ENCODE measurements at places on chromosomes 3 and 15. TPM values are rescaled to one million over a fixed set of nuclear protein-coding genes. Genes with fewer than 3 reads are reported as not detected.

Gene PLA2G4D
- not detected for total RNA-seq

Gene DUOXA2
- not detected for total RNA-seq

Gene LDHAL6B
- total RNA-seq, result not detected

Gene BTLA
- 11.5 TPM for total RNA-seq

Gene NR1I2
- total RNA-seq, result 0.39 TPM

DNA sequence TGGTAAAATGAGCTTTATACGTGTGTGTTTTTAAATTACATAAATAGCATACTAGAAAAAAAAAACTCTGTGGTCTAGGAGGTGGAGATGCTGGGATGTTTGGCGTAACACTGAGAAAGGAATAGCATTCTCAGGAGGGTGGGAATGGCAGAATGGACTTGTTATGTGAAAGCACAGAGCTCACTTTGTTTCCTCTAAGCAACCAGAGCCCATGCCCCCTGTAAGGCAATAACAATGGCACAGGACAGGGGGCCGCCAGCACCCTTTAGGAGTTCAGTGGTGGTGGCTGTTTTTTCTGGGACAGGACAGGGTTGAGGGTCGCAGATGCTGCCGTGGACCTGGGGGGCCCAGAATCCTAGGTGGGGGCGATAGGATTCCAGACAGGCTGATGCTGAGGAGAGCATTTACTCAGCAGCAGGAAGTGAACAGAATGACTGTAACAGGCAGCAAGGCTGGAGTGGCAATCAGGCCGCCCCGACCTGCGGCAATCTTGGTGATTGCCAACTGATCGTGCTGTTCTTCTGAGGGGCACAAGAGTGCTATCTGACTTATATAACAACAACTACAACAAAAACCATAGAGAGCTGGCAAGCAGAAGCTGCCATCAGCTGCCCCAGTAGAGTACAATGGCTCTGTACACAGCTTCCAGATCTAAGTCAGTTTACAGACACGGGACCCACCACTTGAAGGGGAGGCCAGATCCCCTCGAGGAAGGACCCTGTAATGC lies 160.4 kb downstream of the UACA start:
- DNase-seq, result no peak

DNA sequence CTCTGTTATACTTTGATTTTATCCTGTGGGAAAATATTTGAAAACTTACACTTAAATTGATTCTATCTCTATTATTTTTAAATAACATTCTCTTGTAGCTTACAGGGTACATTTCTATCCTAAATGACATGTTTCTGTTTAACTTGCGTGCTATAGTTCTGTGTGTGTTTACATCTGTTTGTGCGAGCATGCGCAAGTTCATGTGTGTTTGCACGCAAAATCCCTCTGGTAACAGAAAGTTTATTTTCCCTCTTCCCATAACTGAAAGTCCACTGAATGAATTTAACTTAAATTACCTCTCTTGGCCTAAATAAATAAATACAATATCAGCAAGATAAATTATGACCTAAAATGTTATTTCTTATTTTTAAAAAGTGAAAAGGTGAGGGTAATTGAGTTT lies 117.3 kb upstream of the NEO1 start:
- no peak for DNase-seq

- no peak for DNase-seq
Measured at GRCh38 chr3:148315756-148316155, 381.9 kb upstream of the AGTR1 start.

GRCh38 chr3:30161375-30161774 lies 445.0 kb upstream of the TGFBR2 start:
- no peak for DNase-seq

GRCh38 chr15:53453253-53454105 lies 306.0 kb downstream of the WDR72 start:
- no peak for DNase-seq

DNA sequence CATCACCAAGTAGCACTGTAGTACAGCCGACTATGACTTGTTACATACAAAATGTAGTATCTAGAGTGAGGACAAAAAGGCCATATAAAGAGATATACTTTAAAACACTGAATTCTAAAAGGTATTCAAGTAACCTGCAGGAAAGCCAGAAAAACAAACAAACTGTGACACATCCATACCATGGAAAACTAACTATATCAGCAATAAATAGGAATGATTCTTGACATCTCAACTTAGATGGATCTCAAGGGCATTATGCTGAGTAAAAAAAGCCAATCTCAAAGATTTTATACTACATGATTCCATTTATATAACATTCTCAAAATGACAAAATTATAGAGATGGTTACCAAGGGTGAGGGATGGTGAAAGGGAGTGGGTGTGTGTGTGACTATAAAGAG lies 143.0 kb downstream of the PEAK1 start:
- no peak for DNase-seq

DNA sequence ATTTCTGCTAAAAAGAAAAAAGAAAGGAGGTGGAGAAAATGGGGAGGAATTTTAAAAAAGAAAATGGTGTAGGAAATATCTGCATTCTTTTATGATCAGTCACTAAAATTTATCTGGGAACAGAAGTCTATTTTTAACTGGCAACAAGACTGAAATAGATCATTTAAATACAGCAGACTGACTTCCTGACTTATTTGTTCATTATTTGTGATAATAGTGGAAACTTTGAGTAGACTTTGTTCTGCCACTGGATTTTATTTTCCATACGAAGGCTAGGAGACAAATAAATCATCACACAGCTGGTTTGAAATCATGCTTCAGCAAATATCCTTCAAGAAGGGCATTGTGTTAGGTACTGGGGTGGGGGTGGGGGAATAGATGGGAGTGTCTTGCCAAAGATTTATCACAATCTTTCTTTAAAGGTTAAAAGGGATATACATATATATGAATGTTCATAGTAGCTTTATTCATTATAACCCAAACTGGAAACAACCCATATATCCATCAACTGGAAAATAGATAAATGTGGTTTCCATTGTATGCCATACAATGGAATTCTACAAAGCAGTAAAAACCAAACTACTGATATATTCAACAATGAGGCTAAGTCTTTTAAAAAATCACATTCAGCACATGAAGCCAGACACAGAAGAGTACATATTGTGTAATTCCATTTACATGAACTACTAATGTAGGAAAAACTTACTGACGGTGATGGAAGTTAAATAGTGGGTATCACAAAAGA lies 4.7 kb upstream of the CLASP2 start:
- DNase-seq, result no peak
